ENCODE measurements at places on chromosomes 4 and X.
A peak's percentile ranks its signal among the peaks of the same experiment; 100 is the strongest.

DNA sequence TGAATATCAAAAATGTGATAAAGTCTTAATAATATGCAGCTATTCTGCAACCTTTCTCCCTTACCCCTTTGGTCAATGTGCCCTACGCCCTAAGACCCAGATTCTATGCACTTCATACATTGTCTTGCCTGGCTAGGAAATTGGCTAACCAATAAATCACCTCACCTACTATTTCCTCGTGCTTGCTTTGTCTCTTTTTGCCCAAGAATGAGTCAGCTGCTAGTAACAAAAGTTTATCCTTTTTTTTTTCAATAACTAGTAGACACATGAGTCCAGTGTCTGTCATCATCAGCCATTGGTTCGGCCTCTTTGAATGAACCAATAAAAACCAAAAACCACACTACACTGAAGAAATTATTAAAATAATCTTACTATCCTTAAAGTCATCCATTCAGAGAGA, 387.1 kb downstream of the PPP3CA start:
- DNase-seq, result no peak

DNA sequence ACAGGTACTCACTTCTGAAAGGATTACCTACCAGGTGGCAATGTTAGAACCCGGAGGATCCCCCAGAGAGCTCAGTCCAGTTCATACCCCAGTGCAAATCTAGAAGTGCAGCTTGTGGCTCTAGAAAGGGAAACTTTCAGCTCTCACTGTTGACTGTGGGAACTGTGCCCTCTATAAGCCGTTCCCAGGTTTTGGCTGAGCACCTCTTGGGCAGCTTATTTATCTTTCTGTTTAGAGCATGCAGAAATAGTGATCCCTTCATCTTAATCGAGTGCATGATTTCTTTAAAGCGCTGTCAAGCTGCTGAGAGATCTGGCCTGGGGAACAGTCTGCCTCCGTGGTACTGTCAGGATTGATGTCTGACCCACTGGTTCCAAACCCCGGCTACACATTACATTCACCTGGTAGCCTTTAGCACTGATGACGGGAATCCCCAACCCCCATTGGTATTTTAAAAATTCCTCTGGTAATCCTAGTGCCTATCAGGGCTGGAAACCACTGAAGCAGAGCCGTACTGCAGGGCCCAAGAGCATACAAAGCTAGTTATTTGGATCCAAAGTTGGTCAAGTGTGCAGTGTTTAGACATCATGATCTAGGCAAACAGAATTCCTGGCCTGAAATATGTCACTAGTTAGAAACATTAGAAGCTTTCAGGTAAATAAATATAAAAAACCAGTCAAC, 103.2 kb downstream of the KLHL8 start:
- no peak for DNase-seq

DNA sequence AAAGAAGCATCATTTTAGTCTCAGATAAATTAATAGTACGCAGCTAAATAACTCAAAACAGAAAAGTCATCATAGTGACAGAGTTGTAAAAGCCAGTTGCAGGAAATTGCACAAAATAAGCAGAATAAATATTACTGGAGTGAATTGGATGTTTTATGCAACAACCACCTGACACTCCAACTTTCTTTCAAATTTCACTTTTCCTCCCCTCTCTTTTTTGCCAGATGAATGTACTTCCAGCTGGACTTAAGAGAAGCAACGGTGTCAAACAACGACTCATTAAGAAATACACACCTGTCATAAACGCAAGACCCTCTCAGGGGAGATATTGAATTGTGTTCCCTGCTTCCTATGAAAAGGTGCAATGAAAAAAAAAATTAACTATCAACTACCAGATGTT, 120.2 kb upstream of the HCCS start:
- no peak for DNase-seq

DNA sequence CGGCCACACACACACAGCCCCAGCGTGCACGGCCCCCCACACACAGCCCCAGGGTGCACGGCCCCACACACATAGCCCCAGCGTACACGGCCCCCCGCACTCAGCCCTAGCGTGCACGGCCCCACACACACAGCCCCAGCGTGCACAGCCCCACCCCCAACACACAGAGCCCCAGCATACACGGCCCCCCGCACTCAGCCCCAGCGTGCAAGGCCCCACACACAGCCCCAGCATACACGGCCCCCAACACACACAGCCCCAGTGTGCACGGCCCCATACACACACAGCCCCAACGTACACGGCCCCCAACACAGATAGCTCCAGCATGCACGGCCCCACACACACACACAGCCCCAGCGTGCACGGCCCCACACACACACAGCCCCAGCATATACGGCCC, 17.6 kb downstream of the GAK start:
- peak; percentile 32 for DNase-seq

DNA sequence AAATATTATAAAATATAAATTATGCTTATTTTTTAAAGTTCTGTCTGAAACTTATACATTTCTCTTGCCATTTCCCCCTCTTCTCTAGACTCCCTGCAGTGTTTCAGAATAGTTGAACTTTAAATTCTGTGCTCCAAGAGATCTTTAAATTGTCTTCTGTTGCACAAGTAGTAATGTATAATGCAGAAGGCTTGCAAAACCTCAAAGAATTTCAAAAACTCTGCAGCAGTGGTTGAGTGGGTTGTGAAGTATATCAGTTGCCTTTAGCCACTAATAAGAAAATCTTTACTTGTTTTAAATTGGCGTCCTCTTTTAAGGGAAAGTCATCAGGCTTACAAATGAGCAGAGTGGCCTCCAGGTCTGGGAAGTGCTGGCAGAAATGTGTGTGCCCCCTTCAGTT, 1153.3 kb upstream of the PABPC4L start:
- no peak for DNase-seq

DNA sequence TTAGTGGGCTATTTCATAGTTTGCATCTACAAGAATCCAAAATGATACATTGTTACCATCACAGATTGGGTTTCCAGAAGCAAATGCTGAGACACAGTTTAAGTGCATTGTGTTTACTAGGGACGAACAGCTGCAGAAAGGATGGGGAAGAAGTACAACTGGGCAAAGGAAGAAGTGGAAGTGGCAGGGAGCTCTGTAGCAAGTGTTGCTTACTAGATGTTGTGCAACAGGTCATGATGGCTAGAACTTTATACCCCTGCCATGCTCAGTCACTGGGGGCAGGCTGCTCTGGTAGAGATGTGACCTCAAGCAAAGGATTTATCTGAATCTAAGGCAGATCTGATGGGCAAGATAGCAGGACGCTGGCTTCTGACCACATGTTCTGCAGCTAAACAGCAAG, 76.1 kb upstream of the EMCN start:
- no peak for DNase-seq

GRCh38 chr4:40612831-40613230, 16.8 kb downstream of the RBM47 start:
- DNase-seq, result no peak

DNA sequence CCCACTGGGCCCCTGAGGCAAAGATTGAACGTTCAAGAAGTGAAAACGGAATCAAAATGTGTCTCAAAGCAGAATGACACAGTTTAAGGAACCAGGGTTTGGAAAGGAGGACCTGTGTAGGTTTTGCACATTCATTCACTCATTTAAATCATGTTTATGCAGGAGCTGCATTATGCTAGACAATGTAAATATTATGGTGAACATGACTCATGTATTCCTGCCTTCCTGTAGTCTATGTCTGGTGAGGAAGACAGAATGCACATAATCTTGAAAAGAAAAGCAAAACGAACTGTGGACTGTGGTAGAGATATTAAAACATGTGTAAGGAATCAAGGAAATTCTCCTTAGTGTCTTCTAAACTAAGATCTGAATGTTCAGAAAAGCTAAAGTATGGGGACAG, 311.8 kb upstream of the SMIM31 start:
- no peak for DNase-seq

DNA sequence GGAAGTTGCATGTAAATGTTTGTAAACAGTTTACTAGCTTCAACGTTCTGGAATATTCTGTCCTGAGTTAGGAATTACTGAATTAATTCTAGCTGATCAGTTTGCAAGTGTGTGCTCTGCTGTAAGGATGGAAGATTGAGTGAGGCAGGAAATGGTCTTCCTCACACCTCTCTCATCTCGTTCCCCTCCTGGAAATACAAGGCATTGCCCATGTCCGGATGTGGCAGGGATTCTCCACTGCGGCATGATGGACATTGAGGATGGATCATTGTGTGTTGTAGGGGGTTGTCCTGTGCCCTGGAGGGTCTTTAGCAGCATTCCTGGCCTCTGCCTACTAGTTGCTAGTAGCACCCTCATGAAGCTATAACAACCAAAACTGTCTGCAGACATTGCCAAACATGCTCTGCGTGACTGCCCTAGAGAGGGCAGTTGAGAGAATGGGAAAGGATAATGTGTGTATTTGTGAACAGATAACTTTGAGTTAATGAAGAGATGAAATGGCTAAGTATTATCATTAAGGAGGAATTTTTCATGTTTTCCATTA, 12.6 kb downstream of the CA5B start:
- no peak for DNase-seq

GRCh38 chr4:40546969-40547788, 82.5 kb downstream of the RBM47 start:
- no peak for DNase-seq

DNA sequence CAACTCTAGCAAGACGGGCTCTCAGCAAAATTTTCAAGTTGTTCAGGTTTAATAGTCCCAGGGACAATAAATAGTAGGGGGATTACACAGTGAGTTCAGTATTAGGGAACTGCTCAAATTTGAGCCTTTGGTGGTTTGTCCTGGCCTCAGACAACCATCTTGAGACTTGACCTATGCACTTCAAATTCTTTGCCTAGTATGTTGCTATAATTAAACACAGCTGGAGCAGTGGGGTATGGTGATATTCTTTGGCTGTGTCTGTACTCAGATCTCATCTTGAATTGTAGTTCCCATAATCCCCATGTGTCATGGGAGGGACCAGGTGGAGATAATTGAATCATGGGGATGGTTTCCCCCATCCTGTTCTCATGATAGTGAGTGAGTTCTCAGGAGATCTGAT, 43.3 kb upstream of the TEX13A start:
- DNase-seq, result no peak

- DNase-seq, result no peak
Observed at GRCh38 chrX:109440475-109440874, 41.4 kb downstream of the GUCY2F start.

- no peak for DNase-seq
Observed at GRCh38 chr4:174553828-174554227, 31.5 kb upstream of the HPGD start.

- no peak for DNase-seq
Observed at GRCh38 chrX:76202471-76202870, 29.6 kb downstream of the PBDC1 start.

GRCh38 chrX:1466971-1467561, 14.4 kb upstream of the ASMTL start:
- peak; percentile 52 for DNase-seq

GRCh38 chr4:6695660-6696610, 2.3 kb downstream of the S100P start:
- DNase-seq, result no peak

- DNase-seq, result no peak
Observed at GRCh38 chrX:102835504-102836146, 101.4 kb upstream of the RAB40AL start.

GRCh38 chr4:84492290-84492689, 6.8 kb downstream of the NKX6-1 start:
- DNase-seq, result no peak

- DNase-seq, result no peak
Observed at GRCh38 chrX:63258144-63258543, 93.0 kb downstream of the SPIN4 start.

GRCh38 chrX:50492720-50493119, 22.1 kb upstream of the DGKK start:
- DNase-seq, result no peak

DNA sequence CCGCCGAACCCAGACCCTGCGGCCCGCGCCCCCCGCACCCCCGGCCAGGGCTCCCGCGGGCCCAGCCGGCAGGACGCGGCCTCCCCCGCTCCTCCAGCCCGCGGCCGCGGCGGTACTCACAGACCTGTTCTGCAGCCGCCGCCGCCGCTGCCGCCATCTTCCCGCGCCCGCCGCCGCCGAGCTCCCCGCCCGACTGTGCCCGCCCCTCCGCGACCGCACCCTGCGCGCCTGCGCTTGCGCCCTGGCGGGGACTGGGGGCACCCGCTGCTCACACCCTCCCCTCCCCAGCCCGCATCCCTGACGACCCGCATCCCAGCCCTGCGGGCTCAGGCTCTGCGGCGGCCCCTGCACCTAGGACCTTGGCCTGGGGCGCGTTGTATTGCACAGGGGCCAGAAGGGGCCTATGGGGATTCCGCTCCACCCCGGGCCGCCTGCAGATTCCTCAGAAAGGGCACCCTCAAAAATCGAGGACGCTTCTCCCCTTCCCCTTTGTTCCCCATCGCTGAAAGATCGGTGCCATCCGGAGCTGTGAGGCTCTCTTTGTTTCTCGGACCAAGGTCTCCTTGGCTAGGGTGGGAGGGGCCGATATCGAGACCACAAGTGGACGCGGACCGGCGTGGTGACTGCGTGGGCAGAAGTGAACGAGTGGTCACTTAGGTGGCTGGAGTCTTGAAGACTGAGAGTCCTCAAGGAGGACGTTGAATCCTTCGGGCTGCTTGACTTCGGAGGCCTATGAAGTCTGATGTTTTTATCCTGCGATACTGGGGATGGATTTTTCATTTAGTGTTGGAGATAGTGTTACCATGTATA, at the start of gene SGCB:
SGCB (minus strand) TSS at position 197 of the 810 bp plus-strand sequence; CDS start at position 157, 40 bp downstream.
- peak; percentile 55 for DNase-seq

DNA sequence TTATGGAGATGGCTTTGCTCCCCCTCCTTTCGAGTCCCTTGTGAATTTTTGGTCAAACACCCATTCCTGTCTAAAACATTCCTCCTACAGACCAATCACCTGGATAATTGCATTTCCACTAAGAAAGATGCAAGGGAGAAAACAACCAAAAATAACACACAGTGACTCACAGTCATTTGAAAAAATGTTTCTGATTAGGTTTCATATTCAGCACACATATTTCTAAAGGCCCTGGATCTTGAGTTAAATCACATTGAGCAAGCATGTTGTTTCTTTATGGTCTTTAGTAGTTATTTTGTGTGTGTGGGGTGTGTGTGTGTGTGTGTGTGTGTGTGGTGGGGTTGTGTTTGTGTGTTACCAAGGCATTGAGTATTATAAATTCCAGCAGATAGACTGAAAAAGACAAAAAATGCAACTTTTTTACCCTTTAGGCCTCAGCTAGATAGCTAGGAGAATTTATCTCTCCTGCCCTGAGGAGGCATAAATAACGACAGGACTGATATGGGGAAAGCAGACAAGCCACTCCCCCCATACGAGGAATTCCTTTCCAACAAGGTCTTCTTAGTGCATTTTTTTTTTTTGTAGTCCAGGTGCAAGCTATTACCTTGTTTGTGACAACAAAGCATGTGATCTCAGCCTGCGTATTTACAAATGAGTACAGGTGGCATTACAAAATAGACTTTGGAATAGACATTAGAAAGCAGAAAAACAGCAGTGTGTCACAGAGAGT, 265.4 kb upstream of the ADGRL3 start:
- DNase-seq, result no peak

DNA sequence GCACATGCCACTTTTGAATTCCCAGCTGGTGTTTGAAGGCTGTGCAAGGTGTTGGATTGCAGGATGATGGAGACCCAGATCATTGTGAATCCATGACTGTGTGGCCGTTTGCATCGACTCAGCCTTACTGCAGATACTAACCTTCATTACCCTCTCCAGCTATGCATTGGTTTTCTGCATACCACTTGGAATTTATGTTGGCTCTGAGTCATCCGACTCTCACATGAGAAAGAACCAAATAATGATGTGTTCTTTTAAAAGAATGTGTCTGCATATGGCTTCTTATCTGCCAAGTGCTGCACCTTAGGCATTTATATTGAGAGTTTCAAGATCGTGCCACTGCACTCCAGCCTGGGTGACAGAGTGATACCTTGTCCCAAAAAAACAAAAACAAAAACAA, 106.7 kb upstream of the PRKX start:
- DNase-seq, result no peak

Data from RWPE2 (cell line).